ENCODE measurements at places on chromosomes 3 and 15. TPM values are rescaled to one million over a fixed set of nuclear protein-coding genes. Genes with fewer than 3 reads are reported as not detected.

TIMP4 gene
- 0.15 TPM for total RNA-seq

DNA sequence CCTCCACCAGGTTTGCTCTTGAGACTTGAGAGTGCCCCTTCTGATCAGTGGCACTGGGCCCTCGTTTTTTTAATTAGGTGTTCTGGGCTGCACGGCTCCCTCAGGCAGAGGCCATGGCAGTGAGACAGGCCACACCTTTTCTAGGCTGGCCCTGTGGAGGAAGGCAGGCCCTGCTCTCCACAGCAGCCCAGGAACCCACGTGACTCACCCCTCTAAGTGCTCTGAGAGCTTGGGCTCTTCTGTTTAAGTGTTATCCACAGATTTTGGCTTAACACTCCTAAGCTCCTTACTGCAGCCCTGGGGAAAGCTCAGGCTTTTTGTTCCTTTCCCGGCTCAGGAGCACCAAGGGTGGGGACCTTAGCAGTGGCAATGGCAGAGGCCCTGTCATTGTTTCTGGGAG, 463.2 kb upstream of the GBE1 start:
- no peaks in the 10 kb centered on the region for H3K4me1 ChIP-seq
- DNase-seq = no peak
- H3K36me3 ChIP-seq = no peaks in the 10 kb centered on the region
- no peak overlapping the region for H3K4me3 ChIP-seq
- no peak overlapping the region for H3K27ac ChIP-seq
- no peaks in the 10 kb centered on the region for H3K27me3 ChIP-seq

- peak overlapping the region; percentile 100 for H3K27ac ChIP-seq
- peaks cover 23% of the 10 kb centered on the region for H3K4me1 ChIP-seq
- no peaks in the 10 kb centered on the region for H3K27me3 ChIP-seq
- peak; percentile 78 for DNase-seq
- peak overlapping the region; percentile 86 for H3K4me3 ChIP-seq
- peaks cover 7% of the 10 kb centered on the region for H3K36me3 ChIP-seq
These were observed 590 bp downstream of the POLR2H start for GRCh38 chr3:184361932-184362667.

DNA sequence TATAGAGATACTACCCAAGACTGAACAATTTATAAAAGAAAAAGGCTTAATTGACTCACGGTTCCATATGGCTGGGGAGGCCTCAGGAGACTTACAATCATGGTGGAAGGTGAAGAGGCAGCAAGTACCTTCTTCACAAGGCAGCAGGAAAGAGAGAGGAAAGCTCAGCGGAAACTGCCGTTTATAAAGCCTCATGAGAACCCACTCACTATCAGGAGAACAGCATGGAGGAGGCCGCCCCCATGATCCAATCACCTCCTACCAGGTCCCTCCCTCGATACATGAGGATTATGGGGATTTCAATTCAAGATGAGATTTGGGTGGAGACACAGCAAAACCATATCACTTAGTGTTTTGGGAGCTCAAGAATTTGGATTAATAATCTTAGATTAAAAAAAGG, 240.2 kb downstream of the UACA start:
- H3K4me1 ChIP-seq = no peaks in the 10 kb centered on the region
- no peaks in the 10 kb centered on the region for H3K27me3 ChIP-seq
- H3K36me3 ChIP-seq = no peaks in the 10 kb centered on the region
- no peak overlapping the region for H3K27ac ChIP-seq

- H3K27me3 ChIP-seq = no peaks in the 10 kb centered on the region
- no peak overlapping the region for H3K27ac ChIP-seq
- DNase-seq = peak; percentile 20
- peaks cover 28% of the 10 kb centered on the region for H3K4me1 ChIP-seq
- no peak overlapping the region for H3K4me3 ChIP-seq
- no peaks in the 10 kb centered on the region for H3K36me3 ChIP-seq
These were observed 58.2 kb upstream of the RAD18 start for GRCh38 chr3:9021271-9022009.

GRCh38 chr3:87949189-87949878, 109.5 kb downstream of the CGGBP1 start:
- no peak overlapping the region for H3K4me3 ChIP-seq
- no peak for DNase-seq
- H3K27me3 ChIP-seq = no peaks in the 10 kb centered on the region
- H3K4me1 ChIP-seq = no peaks in the 10 kb centered on the region
- no peaks in the 10 kb centered on the region for H3K36me3 ChIP-seq

CCK gene
- 1.1 TPM for total RNA-seq

CCDC9B gene
- 0.25 TPM for total RNA-seq

DNA sequence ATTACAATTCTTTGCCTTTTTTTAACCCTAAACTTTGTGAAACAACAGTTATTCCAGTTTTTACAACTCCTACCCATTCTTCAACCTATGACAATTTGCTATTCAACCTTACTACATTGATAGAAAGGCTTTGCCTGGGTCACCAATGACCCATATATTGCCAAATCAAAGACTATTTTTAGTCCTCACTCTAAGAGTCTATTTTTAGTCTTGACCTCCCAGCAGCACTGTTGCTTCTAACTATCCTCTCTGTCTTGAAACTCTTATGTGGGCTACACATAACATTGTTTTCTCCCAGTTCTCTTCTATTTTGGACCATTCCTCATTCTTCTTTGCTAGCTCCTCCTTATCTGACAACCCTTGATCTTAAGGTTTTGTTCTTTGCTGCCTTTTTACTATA, 71.4 kb downstream of the C3orf80 start:
- H3K4me1 ChIP-seq = no peaks in the 10 kb centered on the region
- DNase-seq = no peak
- peaks cover 8% of the 10 kb centered on the region for H3K36me3 ChIP-seq
- H3K27ac ChIP-seq = no peak overlapping the region

GRCh38 chr3:10417847-10418246, 87.5 kb downstream of the ATP2B2 start:
- H3K36me3 ChIP-seq = no peaks in the 10 kb centered on the region
- no peaks in the 10 kb centered on the region for H3K27me3 ChIP-seq
- H3K4me1 ChIP-seq = no peaks in the 10 kb centered on the region
- no peak overlapping the region for H3K27ac ChIP-seq

DNA sequence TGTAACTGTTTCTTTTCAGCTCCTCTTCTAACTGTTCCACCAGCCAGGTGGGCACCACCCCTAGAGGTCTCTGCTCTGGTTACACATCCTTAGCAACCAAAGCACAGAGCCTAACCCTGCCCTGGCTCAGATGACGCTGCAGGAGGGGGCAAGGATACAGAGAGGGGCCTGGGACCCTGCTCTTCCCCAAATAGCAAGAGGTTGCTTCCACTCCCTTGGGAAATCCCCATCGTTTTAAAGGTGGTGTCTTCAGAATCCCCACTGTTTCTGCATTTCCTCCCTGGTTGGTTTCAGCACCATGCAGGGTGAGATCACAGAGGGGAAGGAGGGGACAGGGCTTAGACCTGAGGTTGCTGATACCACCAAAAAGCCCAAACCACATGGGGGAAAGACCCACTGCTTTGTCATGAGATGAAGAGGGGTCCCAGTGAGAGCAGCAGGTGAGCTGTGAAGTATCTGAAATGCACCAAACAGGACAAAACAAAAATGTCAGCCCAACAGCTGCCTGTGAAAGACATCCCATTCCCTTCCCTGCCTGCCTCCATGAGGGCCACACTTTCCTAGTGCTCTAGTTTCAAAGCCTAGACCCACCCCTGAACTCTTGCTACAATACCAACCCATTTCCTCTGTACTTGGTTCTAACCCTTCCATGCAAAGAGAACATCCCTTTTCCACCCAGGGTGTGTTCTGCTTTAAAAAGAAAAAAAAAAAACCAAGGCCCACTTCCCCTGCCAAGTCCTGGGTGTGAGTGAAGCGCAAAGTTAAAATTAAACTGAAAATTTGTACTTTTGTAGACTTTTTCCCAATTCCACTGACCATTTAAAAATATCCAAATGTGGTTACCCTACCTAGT, 29.0 kb downstream of the ANP32A start:
- no peaks in the 10 kb centered on the region for H3K27me3 ChIP-seq
- no peak for DNase-seq
- H3K27ac ChIP-seq = no peak overlapping the region

SERPINI2 gene
- not detected for total RNA-seq

CTXN2 gene
- 0.60 TPM for total RNA-seq

ALDH1A2 gene
- total RNA-seq = 30.8 TPM

RHCG gene
- total RNA-seq = not detected

GRCh38 chr3:1348547-1348946, 255.7 kb downstream of the CNTN6 start:
- DNase-seq = no peak
- no peak overlapping the region for H3K27ac ChIP-seq
- no peaks in the 10 kb centered on the region for H3K36me3 ChIP-seq
- no peak overlapping the region for H3K4me3 ChIP-seq

DNA sequence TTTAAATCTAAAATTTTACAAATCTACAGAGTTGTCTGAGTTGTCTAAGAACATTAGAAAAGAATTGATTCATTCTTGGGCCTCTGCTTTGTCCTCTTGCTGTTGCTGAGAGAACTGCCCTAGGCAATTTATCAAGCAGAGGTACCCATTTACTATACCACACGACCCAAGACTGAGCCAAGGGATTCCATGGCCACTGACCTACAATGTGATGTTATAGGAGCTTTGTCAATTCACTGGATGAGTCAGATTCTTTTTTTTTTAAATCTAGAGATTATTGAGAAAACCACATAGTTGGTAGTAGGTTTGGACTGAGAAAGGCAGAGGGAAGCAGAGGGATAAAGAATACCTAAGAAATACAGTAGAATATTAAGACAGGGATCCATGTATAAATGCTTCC, 55.3 kb downstream of the TRAT1 start:
- no peaks in the 10 kb centered on the region for H3K27me3 ChIP-seq
- H3K27ac ChIP-seq = no peak overlapping the region
- H3K36me3 ChIP-seq = no peaks in the 10 kb centered on the region
- H3K4me1 ChIP-seq = no peaks in the 10 kb centered on the region
- H3K4me3 ChIP-seq = no peak overlapping the region

LRRIQ4 gene
- not detected for total RNA-seq

TRIM42 gene
- total RNA-seq = not detected

TRH gene
- total RNA-seq = 0.19 TPM

CCDC13 gene
- not detected for total RNA-seq

C3orf85 gene
- total RNA-seq = not detected

FILIP1L gene
- total RNA-seq = 0.09 TPM

TRPM1 gene
- total RNA-seq = not detected

GRCh38 chr15:79863886-79864285, 32.9 kb downstream of the MTHFS start:
- no peaks in the 10 kb centered on the region for H3K36me3 ChIP-seq
- no peak overlapping the region for H3K4me3 ChIP-seq
- H3K4me1 ChIP-seq = no peaks in the 10 kb centered on the region
- H3K27me3 ChIP-seq = no peaks in the 10 kb centered on the region

STX19 gene
- total RNA-seq = 0.31 TPM

MYD88 gene
- total RNA-seq = 3.1 TPM

DNA sequence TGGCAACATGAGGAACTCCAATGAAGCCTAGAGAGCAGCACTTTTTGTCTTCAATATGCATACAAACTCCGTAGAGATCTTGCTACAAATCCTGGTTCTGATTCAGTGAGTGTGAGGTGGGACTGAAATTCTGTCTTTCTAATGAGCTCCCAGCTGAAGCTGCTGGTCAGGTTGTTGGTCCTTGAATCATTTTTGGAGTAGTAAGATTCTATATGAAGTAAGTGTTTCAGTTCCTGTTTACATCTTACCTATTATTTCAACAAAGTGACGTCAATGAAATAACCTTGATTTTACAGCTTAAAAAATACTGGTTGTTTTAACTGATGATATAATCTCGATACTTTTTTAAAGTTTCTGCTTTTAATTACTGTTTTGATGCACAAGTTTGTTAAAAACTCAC, 33.9 kb downstream of the SHQ1 start:
- no peaks in the 10 kb centered on the region for H3K27me3 ChIP-seq
- DNase-seq = no peak
- no peaks in the 10 kb centered on the region for H3K36me3 ChIP-seq
- H3K4me1 ChIP-seq = peaks cover 14% of the 10 kb centered on the region

- no peak for DNase-seq
- H3K27me3 ChIP-seq = no peaks in the 10 kb centered on the region
- no peaks in the 10 kb centered on the region for H3K36me3 ChIP-seq
These were observed 12.5 kb downstream of the CHDH start for GRCh38 chr3:53833700-53834099.

GRCh38 chr3:58743296-58743695, 76.7 kb upstream of the FAM3D start:
- no peak overlapping the region for H3K27ac ChIP-seq
- H3K4me1 ChIP-seq = no peaks in the 10 kb centered on the region
- H3K4me3 ChIP-seq = no peak overlapping the region
- no peak for DNase-seq
- no peaks in the 10 kb centered on the region for H3K27me3 ChIP-seq

NR1I2 gene
- 0.22 TPM for total RNA-seq

DNA sequence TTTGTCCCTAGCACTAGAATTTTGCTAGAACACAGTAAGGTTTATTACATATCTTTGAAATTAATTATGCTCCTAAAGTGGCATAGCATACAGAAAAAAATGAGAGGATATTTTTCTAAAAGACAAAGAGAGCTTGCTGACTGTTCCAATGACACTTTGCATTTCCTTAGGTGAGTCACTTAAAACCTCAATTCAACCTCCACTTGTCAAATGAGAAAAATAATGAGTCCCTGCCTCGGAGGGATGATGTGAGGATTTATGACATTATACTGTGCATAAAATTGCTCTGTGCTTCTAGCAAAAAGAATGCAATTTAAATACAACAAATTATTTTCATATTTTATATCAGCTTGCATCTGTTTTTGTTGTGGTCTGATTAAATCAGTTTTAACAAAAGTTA, 1417.0 kb upstream of the ALCAM start:
- no peak for DNase-seq
- no peak overlapping the region for H3K4me3 ChIP-seq
- H3K27ac ChIP-seq = no peak overlapping the region
- H3K36me3 ChIP-seq = no peaks in the 10 kb centered on the region
- H3K27me3 ChIP-seq = no peaks in the 10 kb centered on the region

GRCh38 chr3:186826410-186826975, 16.0 kb upstream of the ADIPOQ start:
- H3K4me1 ChIP-seq = peaks cover 34% of the 10 kb centered on the region
- no peak overlapping the region for H3K27ac ChIP-seq
- peak; percentile 17 for DNase-seq
- H3K27me3 ChIP-seq = peaks cover 74% of the 10 kb centered on the region
- no peaks in the 10 kb centered on the region for H3K36me3 ChIP-seq

DNA sequence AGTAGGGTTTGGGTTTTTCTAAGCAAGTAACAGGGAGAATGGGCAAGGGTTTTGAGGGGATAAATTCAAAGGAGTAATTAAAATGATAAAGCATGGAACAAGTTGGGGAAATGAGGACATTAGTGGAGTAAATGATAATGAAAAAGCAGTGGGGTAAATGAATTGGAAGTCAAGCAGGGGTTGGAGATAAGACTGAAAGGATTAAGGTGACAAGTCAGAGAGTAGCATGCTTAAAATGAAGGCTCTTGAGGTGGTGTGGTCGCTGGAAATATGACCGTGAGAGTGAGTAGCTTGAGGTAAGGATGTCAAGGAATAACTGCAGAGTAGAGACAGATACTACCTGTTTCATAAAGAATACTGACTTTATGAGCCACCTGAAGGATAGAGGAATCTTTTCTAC, 408.5 kb downstream of the TBC1D5 start:
- no peak overlapping the region for H3K27ac ChIP-seq
- DNase-seq = no peak
- no peak overlapping the region for H3K4me3 ChIP-seq
- no peaks in the 10 kb centered on the region for H3K27me3 ChIP-seq
- no peaks in the 10 kb centered on the region for H3K4me1 ChIP-seq

Measured in neural progenitor cell (in vitro differentiated cells).